ENCODE measurements at places on chromosomes 7 and 10.

DNA sequence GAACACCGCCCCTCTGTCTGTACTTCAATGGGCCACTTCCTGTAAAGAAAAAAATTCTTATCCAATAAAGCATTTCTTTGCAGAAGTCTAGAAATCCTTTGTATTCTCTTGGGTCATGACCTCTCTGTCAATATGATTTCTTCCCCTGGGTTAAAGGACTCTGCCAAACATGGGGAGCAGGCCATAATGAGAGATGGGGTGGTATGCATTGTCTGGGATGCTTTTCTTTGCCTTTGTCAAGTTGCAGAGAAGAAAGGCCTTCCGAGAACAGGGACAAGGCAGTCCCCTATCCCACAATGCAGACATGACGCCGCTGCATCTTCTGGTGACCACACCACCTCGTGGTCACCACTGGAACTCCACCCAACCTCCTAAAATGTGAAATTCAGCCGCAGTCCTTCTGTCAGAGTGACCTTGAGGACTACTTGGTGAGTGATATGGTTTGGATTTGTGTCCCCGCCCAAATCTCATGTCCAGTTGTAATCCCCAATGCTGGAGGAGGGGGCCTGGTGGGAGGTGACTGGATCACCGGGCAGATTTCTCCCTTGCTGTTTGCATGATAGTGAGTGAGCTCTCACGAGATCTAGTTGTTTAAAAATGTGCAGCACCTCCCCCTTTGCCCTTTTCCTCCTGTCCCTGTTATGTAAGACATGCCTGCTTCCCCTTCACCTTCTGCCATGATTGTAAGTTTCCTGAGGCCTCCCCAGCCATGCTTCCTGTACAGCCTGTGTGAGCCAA is 15.2 kb upstream of the FRMPD2 start:
- peak; percentile 50 for DNase-seq

GRCh38 chr7:69708857-69709256 is 110.6 kb downstream of the AUTS2 start:
- DNase-seq, result no peak

DNA sequence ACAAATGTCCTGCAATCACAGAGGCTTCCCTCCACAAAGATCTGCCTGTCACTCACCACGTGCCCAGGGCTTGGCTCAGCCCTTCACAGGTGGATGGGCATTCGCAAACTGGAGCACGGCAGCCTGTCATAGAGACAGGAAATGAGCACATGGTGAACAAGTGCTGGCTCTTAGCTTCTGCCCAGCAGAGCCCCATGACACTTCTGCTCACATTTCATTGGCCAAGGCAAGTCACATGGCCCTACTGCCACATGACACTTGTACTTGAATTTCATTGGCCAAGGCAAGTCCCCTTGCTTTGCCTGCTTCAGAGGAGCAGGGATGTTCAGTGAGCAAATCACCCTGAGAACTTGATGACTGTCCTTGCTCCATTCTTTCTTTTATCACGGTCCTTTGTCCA is 110.8 kb upstream of the PPP2R2D start:
- DNase-seq, result no peak

DNA sequence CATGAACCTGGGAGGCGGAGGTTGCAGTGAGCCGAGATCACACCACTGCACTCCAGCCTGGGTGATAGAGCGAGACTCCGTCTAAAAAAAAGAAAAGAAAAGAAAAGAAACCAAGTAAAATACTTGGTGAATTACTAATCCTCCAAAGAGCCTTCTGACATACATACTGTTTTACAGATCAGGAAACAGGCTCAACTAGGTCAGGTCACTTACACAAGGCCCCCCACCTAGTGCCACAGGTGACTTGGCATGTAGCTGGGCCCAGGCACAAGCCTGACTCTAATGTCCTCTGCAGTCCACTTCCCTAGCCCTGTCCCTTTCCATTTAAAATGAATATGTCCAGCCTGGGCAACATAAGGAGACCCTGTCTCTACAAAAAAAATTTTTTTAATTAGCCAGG is 157.0 kb downstream of the TPST1 start:
- no peak for DNase-seq

DNA sequence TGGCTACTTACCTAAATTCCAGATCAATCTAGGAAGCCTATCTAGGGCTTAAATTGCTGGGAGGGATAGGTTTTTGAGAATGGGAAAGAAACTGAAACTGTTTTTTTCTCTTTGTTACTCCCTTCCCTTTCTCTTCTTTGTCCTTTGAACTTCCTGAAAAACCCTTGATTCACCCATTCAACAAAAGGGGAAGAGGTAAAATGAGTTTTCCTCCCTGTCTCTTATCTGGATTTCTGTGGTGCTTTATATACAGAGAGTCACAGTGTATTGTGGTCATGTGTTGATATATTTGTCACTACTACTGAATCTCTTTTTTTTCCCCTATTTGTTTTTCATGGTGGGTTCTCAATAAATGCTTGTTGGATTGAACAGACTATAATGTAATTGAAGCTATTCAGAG is 19.8 kb upstream of the NUP205 start:
- no peak for DNase-seq

DNA sequence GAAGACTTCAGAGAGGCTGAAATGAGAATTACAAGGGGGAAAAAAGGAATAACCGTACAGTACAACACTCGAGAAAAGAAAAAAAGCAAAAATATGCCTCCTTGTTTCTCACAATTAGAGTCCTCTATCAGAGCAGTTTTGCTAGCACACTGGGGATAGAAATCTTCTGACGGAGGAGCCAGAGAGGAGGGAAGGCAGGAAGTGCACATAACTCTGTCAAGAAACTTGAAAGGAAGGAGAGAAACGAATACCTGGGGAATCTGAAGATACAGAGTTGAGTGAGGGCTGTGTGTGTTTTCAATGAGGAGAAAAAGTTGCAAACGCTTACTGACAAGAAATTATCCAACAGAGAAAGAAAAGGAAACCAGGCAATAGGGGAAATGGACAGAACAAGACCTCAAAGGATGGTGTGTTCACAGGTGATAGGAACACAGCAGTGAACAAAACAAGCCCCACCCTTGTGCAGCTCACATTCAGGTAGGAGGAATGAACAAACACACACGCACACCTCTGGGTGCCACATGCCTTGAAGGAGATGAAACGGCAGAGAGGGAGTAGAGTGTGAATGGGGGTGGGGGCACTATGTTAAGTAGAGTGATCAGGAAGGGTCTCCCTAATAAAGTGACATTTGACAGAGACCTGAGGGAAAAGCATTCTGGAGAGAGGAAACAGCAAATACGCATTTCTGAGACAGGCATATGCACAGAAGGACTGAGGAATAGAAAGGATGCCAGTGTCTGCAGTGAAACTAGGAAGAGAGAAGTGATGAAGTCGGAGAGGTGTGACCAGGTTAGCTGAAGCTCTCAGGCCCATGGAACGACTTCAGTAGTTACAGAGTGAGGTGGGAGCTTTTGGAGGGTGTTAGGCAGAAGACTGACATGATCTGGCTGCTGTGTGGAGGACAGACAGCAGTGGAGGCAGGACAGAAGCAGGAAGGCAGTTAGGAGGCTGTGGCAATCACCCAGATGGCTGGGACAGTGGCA is 46.7 kb upstream of the SPOCK2 start:
- DNase-seq, result no peak

- DNase-seq, result no peak
Measured at GRCh38 chr10:102231357-102232318, 5.5 kb downstream of the ELOVL3 start.

DNA sequence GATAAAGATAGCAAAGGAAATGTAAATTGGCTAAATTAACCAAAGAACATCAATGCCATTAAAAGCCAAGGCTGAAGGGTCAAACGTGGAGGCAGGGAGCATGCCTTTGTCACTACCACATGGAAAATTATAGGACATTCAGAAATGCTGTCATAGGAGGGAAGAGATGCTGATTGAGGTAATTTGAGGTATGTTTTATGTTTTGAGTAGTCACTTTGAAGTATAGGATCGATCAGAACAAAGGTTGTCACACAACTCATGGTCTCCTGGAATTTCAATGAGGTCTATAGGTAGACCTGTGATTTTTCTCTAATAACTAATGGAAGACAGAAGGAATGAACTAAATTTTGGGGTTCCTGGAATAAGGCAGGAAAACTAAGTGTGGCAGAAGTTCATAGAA is 149.8 kb downstream of the SEMA3A start:
- DNase-seq, result no peak

GRCh38 chr10:61463035-61463909 is 10.1 kb upstream of the TMEM26 start:
- no peak for DNase-seq

- no peak for DNase-seq
Measured at GRCh38 chr10:110160522-110160921, 46.9 kb upstream of the MXI1 start.

DNA sequence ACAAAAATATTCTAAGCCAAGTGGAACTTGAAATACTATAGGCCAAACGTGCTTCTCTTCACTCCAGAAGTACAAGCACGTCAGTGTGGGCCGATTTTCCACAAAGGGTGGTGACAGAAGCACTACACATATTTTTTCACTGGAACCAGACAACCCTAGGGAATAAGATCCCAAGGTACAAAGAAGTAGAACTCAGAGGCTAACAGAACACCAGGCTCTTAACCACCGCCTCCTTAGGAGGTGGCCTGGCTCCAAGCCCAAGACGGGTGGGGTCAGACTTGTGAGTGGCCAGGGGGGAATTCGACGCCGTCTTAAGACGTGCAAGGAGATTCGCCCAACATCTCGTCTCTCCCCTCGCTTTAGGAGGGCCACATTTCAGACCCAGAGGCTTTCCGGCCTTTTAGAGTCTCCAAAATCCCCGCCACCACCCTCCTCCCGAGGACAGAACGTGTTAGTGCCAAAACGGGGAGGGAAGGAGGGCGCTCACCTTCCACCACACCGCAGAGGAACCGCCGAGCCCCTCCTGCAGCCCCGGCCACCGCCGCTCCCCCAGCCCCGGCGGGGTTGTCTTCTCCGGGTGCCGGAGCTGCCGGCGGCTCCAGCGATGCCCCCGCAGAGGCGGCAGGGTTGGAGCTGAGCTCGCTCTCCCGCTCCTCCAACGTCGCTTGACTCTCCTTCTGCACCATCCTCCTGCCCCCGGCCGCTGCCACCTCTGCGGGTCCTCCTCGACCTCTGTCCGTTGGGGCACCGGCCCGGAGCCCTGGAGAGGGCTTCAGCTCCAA is 716 bp downstream of the OGA start:
- DNase-seq, result peak; percentile 91

- no peak for DNase-seq
Measured at GRCh38 chr10:87952612-87953011, 89.2 kb downstream of the PTEN start.

DNA sequence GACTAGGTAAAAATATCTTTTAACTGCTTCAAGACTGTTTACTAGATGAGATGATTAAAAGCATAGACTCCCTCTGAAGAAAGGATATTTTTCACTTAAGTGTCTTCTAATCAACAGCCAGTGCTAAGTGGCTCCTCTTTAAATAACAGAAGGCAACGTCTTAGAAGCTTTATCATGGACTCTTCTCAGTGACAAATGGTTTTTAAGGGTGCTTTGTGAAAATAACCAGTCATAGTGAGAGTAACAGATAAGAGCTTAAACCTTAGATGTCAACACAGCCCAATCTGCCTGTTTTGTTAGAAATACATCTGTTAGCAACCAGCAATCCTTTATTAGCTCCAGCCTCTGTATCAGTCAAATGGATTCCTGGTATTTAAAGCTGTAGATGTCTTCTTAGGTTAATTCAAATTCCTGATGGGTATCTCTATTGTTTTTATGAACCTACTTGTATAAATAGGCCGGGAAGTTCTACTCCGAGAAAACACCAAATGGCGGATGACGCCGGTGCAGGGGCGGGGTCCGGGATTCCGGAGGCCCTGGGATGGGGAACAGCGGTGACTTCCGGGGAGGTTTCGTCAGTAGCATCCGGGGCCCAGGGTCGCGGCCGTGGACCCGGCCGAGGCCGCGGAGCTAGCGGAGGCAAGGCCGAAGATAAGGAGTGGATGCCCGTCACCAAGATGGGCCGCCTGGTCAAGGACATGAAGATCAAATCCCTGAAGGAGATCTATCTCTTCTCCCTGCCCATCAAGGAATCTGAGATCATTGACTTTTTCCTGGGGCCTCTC is 285.4 kb downstream of the GPR37 start:
- DNase-seq, result no peak

GRCh38 chr10:99461230-99461629 is 30.8 kb upstream of the GOT1 start:
- DNase-seq, result no peak

- no peak for DNase-seq
Measured at GRCh38 chr10:70374775-70375614, 7.4 kb downstream of the LRRC20 start.

DNA sequence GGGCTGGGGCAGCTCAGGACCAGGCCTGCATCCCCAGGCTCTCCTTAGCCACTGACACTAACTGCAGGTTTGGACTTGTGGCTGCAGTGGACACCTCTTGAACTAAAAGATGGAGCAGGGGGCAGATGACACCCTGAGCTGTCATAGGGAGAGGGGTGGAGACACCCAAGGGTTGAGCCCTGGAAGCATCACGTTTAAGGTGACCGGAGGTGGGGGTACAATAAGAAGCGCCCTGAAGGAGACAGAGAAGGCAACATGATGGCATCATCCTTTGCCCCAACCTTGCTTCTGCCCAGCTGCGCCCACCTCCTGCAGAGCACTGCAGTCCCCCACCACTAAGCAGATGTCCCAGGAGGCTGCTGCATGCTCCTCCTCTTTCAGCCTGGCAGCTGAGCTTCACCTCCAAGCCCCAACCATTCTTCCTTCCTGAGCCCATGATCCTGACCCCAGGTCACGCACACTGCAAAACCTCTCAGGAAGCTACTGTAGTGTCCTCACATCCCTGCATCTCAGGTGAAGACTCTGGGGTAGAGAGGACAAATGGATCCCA is 25.5 kb downstream of the OGDHL start:
- no peak for DNase-seq

GRCh38 chr7:73728551-73728950 is 9.1 kb upstream of the STX1A start:
- no peak for DNase-seq

- DNase-seq, result peak; percentile 71
Measured at GRCh38 chr10:122113161-122113944, 124.4 kb downstream of the TACC2 start.

DNA sequence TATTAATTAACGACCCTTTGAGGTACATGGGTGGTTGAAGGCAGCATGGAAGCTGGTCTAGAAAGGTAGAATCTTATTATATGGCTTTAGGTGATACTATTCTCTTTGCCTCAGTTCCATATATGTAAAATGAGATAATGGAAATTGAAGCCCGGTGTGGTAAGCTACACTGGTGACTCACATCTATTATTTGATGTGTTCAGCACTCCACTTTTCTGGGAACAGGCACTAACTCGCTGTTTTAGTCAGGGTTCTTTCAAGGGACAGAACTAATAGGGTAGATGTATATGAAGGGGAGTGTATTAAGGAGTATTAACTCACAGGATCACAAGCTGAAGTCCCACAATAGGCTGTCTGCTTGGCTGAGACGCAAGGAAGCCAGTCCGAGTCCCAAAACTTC is 4.4 kb upstream of the TRUB1 start:
- DNase-seq, result no peak
